ENCODE measurements at places on chromosomes 3 and 15.

GRCh38 chr3:49294343-49294742 is 17.3 kb upstream of the C3orf62 start:
- DNase-seq: no peak

DNA sequence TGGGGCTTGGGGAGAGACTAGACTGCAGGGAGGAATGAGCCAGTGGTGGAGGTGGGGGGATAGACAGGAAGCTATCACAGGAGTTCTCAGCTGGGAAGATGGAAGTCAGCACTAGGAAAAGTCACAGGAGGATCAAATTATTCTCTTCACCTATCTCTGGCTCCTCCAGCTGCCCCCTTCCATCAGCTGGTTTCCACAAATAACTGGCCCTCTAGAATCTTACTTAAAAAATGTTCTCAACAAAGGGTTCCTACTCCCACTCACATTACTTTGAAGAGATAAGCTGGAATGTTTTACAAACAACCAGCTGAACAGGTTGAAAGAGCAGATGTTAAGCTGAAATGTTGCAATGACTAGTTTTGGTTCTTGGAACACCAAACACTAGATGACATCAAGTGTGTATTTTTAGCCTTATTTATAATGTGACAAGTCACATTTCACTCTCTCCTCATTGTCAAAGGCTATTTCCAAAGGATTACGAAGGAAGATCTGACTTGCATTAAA is 102.7 kb upstream of the AADACL2 start:
- peak; percentile 43 for DNase-seq

DNA sequence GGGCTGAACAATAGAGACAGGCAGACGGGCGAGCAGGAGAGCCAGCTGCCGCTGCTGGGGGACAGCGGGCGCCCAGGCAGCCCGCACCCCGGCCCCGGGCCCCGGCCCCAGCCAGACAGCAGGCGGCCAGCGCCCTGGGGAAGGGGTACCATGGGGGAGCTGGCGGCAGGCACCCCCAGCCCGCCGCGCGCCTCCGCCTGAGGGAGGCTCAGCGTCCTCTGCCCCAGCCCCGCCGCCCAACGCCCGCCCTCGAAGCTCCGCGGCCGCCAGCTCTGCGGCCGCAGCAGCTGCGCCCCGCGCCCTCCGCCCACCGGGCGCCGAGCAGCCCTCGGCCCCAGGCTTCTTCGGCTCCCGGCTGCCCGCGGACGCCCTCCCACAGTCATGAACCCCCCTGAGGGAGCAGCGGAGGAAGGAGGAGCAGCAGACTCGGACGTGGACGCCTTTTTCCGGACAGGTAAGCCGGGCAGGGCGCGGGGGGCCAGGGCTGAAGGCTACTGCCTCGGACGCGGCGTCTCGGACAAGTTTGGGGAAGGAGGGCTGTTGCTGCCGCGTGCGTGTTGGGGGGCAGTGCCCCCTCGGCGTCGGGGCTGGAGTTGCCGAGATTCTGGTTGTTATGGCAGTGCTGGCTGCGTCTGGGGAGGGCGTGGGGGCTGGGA is 41.6 kb upstream of the ROPN1 start:
- DNase-seq: peak; percentile 21

DNA sequence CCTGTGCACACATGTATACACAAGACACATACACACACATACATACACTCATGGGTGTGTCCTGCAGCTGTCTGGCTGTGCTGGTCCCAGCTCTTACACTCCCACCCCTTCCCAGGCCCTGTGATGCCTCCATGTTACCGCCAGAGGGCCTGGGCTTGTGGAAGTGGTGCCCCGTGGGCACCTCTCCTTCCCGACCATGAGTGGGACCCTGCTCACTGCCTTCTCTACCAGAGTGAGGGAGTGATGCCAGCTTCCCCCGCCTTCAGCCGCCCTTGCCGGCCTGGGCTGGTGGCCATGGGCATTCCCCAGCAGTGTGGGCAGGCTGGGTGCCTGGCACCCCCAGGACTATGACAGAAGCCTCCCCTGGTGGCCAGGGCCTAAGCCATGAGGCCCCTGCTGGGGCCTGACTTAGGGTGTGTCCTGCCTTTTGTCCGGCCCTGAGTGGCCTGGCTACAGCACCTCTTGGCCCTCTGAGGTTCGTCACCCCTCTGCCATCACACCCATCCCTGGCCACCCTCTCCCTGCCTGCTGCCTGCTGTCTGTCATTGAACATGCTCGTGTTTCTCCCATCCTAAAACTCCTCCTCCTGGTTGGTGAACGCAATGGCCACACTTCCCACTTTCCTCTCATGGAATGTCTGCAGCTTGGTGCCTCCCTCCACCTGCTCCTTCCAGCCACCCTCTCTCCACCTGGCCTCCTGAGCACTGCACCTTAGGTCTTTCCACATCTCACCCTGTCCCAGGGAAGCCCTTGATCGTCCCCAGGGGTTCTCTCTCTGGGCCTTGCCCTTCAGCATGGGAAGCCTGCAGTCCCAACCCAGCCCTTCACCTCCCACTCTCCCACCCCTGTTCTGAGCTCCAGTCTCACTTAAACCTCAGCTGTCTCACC is 14.6 kb downstream of the HDAC11 start:
- DNase-seq: peak; percentile 36

DNA sequence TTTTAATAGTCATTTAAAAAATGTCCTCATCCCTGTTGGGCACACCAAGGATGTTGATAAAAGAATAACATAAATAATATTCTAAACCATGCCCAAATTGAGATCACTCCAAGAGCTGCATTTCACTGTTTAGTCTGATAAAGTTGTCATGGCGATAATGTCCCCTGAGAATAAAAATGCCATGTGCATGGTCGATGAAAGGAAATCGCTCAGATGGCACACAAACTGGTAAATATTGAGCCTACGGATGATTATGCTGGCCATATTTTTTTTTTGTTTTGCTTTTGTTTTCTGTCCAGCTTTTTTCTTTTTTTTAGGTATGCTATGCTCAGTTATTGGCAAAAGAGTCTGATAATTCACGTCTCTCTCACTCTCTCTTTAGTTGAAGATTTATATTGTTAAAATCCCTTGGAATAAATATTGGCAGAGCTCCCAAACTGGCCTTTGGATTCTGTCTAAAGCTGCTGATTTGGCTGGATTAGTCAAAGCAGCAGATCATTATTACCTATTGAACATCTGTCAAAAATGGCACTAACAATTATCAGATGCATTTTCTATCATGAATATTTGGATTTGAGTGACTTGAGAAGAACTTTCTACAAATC is 643.8 kb downstream of the SQOR start:
- no peak for DNase-seq

DNA sequence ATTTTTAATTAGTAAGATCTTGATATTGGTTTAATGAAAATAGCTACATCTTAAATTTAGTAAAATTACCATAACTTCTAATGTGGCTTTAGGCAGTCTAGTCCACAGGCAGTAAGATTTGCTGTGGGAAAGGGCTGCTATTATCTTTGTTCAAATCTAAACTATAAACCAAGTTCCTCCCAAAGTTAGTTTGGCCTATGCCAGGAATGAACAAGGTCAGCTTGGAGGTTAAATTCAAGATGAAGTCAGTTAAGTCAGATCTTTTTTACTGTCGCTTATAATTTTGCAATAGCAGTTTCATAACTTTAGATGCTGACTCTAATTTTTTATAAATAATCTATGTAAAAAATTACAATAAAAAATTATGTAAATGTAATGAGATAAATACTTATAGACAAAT is 1016.9 kb upstream of the ALCAM start:
- DNase-seq: peak; percentile 17

- DNase-seq: no peak
These were observed 99.3 kb downstream of the LPP start for GRCh38 chr3:188253123-188253793.

All from AG10803 (cell line).